Foreskin keratinocyte (primary cell): ENCODE measurements at places on chromosomes 4 and X. TPM values are rescaled to one million over a fixed set of nuclear protein-coding genes. Genes with fewer than 3 reads are reported as not detected.

DNA sequence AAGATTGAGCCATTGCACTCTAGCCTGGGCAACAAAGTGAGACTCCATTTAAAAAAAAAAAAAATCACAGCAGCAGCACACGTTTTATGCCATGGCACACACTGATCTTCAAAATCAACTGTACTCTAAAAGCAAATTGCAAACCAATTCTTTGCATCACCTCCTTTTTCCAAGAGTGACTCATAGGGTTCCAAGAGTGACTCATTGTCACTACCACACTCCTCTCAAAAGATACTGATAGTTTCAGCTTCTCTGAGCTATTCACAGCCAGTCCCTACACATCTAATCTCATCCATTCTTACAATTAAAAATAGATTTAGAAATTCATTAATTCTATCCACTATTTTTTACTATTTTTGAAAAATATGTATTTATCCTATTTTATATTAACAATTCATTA, 1494.9 kb upstream of the AGA start:
- no peak for DNase-seq

DNA sequence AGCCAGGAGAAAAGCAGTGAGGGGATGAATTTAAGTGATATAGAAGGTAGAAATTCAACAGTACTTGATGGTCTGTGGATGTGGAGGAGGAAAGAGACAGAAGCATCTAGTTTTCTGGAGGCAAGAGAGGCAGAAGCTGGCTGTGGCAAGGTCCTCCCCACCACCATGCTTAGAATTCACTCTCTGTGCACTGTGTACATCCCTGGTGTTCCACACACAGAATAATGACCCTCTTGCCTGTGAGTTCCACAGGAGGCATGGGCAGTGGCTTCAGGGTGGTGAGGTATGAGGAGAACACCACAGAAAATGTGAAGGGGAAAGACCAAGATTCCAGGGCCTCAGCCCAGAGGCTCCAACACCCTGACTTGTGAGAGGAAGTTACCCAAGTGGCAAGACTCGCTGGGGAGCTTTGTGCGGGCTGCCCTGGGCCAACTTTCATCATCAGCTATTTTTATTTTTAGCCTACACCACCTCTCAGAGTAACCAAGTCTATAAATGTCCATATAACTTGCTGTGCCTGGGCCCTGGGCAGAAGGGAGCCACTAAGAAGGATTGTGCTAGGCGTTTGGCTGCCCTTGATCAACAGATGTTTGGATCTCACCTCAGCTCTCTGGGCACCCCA, 7.8 kb upstream of the INTS6L start:
- no peak for DNase-seq

GRCh38 chrX:115913575-115913974, 257.0 kb upstream of the AGTR2 start:
- DNase-seq, result no peak

GRCh38 chr4:71268166-71268565, 70.7 kb upstream of the SLC4A4 start:
- DNase-seq, result no peak

DNA sequence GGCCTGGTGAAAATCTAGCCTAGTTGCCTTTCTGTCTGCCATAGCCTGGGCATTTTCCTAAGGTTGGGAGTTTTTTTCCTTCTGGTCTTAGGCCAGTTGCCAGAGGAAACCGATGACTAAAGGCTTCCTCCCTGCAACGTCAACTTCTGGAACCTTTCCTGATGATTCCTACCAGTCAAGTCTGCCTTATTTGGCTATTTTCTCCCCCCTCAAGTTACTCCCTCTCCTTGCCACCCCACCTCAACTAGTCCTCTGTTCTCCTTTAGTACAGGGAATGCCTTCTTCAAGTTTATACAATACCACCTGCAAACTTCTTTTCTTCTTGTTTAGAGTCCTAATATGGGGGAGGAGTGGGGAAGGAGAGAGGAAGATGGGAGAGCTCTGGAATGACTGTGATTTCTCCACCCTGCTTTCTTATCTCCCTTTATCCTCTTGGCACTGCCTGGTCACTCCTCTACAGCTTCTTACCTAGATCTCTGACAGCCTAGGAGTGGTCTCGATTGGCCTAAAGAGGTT, 10.6 kb downstream of the MSN start:
- DNase-seq, result peak; percentile 76

- DNase-seq, result no peak
Measured at GRCh38 chr4:121655320-121656268, 41.2 kb downstream of the ANXA5 start.

- no peak for DNase-seq
Measured at GRCh38 chrX:53605004-53605403, 81.5 kb downstream of the HUWE1 start.

- DNase-seq, result no peak
Measured at GRCh38 chrX:21978346-21978745, 37.8 kb downstream of the SMS start.

GRCh38 chr4:73470728-73471127, 10.8 kb upstream of the AFM start:
- DNase-seq, result no peak

GRCh38 chrX:101659601-101660063, at the start of gene ARMCX2:
Gene ARMCX2 (minus strand): TSS chrX:101659850. CDS start chrX:101657588, 2,262 bp downstream.
- peak; percentile 19 for DNase-seq

DNA sequence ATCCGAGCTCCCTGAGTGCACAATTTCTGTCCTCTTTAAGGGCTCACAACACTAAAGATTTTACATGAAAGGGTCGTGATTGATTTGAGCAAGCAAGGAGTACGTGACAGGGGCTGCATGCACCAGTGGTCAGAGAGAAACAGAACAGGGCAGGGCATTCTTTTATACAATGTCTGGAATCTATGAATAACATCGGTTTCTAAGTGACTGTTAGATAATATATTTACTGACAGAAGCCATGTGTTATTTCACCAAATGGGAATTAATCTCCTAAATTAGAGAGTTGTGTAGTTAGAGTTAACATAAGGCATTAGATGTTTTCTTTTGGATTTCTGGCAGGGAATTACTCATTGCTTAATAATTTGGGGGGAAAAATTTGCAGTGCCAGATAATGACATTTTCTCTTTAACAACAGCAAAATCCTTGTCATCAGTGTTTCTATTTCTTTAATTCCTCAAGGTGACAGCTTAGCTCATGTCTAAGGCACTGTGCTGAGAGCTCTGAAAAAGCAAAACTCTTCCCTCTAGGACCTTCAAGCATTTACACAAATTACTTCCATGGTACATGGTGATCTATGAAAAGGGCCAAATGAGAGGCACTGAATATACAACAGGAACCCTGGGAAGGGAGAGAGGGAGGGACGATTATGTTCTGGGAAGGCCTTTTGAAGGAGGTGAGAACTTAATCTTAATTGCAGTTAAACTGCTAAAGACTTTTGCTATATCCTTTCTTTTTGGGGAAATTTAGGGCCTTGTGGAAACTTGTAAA, 145.0 kb downstream of the RTL3 start:
- DNase-seq, result no peak

GRCh38 chr4:160825644-160826338, 1338.0 kb downstream of the FSTL5 start:
- no peak for DNase-seq

DNA sequence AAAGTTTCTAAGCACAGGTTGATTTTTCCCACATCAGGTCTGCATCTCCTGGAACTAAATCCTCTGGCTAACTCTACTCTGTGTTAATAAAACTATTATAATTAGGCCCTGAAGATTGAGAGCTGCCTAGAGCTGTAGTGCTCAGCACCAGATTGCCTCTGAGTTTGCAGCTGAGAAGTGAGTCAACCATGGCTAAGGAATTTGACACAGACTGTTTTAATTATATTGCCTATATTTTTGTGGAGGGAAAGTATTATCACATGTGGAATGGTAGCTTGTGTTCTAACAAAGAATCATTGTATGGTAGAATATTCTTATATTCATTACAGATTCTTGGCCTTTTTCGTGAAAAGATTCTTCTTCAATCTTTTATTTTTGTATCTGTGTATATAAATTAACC, 1907.6 kb upstream of the TENM3 start:
- no peak for DNase-seq

DNA sequence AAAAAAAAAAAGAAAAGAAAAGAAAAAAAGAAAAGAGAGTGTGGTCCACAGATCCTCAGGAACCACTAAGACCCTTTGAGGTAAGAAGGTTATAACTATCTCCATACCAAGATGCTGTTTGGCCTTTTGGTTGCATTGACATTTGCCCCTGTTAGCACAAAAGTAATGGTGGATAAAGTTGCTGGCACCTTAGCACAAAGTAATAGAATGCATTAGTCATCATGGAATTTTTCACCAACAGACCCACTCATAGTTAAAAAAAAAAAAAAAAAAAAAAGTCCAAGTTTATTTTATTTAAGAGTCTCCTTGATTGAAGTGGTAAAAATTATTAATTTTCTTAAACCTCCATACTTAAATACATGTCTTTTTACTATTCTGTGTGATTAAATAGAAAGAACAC, 78.4 kb upstream of the RBPJ start:
- DNase-seq, result no peak

DNA sequence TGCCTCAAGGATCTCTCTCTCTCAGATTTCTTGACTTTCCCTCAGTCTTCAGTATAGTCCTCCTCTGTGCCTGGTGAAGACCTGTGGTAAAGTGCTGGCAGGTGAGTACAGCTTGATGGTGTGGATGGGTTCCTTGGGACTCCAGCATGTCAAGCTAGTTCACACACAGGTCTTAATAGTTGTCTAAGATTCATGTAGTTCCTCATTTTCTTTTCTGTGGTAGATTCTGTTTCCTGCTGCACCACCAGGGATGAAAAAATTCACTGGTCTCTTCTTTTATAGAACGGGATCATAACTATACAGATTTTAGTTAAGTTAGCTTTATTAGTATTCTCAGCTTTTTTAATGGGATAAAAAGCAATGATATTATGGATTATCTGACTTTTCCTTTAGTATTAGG, 32.5 kb upstream of the PAQR3 start:
- no peak for DNase-seq

DNA sequence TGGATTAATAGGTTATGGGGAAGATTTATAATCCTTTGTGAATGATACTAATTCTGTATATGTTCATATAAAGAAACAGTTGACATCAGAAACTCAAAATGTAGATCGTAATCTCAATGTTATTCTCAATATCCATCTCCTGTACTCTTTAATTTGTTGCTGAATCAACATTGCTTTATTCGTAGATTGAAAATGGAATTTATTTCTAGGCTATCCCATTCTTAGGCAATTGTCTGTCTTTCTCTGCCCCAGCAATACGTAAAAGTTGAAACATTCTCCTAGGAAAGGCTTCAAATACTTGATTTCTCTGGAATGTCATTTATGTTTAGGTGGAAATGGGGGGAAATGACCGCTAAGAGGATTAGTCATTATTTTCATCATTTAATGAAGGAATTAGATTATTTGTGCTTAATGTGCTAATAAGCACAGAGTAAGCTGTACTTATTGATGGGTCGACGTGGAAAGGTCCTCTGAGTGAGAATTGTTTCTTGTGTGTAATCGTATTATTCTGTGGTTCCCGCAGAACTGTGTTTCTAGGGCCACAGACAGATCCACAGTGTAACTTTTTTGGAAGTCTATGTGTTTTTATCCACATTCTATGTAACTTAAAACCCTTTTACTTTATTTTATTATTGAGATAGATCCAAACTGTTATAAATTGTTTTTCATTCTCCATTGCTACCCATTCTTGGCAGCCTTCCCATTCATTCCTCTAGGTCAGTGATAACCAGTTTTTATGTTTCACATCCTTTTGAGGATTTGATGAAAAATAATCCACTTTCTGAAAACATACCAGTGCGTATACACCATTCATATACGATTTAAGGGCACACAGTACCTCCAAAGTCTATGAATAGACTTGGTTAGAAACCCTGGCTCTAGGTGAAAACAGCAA, 262.9 kb downstream of the ARHGAP10 start:
- DNase-seq, result no peak

DNA sequence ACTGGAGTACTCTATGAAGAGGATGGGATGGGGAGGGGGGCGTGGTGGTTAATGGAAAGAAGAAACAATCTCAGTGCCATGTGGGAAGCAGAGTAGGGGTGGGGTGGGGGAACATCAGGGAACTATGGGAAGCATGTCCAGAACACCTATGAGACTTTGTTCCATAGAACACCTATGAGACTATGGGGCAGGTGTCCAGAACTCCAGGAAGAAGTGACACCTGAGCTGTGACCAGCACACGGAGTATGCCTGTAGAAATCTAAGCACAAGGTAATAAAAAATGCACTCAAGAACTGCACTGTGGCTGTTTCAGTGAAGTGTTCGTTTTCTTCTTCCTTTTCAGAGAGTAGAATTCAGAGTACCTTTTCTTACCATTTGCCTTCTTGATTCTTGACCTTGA, 704.8 kb upstream of the TENM3 start:
- no peak for DNase-seq

DNA sequence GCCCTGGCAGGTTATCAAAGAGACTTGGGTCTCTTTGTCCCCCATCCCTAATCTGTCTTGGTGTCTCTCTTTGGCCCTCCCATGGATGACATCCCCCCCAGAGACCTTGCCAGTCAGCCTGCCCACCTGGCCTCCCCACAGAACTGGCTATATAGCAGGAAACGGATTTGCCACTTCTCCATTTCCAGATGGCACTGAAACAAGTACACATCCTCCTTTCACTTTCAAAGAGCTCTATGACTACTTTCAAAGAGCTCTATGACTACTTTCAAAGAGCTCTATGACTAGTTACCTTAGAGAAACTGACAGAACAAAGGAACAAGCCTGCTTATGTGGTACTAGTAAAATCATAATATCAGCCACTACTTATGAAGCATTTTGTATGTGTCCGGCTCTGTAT, 175.3 kb downstream of the MAML3 start:
- no peak for DNase-seq

DNA sequence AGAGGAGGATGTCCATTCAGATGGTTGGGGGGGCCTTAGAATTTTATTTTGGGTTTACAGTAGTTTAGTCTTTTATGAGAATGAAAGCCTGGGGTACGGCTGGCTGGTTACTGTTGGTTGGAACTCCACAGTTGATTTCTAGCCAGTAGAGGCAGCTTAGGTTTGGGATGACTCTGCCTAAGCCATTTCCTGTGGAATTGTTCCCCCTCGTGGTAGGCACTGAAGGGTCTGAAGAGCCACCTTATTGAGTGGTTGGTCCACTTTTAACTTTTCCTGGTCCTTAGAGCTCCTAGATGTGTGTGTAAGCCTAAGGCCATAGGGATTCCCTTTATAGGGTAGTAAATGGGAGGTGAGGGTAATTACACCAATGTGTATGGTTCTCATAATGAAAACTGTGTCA, 19.7 kb downstream of the SPIN3 start:
- DNase-seq, result no peak

- no peak for DNase-seq
Measured at GRCh38 chrX:18931972-18932371, 51.9 kb downstream of the PHKA2 start.

GRCh38 chr4:155025762-155026457, 182.5 kb upstream of the NPY2R start:
- DNase-seq, result no peak

GRID2 gene
- not detected in 2 replicates for polyA plus RNA-seq

USP51 gene
- polyA plus RNA-seq, result 0.20 and 0.25 TPM in 2 replicates

GLUD2 gene
- polyA plus RNA-seq, result 0.04 TPM in 2 replicates

SYN1 gene
- polyA plus RNA-seq, result 1.9 and 2.9 TPM in 2 replicates

VAMP7 gene
- polyA plus RNA-seq, result 15.7 and 17.9 TPM in 2 replicates

VSIG1 gene
- polyA plus RNA-seq, result 0.97 and 1.0 TPM in 2 replicates
